ENCODE measurements at places on chromosomes 3 and 15.

- no peaks in the 10 kb centered on the region for H3K36me3 ChIP-seq
- H3K4me3 ChIP-seq: no peak overlapping the region
- DNase-seq: no peak
- no peaks in the 10 kb centered on the region for H3K27me3 ChIP-seq
- H3K4me1 ChIP-seq: no peaks in the 10 kb centered on the region
- no peak overlapping the region for H3K27ac ChIP-seq
Measured at GRCh38 chr3:97612632-97613031, 151.9 kb upstream of the ARL6 start.

GRCh38 chr3:127661600-127661999, 11.2 kb upstream of the ABTB1 start:
- H3K27ac ChIP-seq: no peak overlapping the region
- DNase-seq: no peak
- no peak overlapping the region for H3K4me3 ChIP-seq
- H3K36me3 ChIP-seq: no peaks in the 10 kb centered on the region
- H3K27me3 ChIP-seq: no peaks in the 10 kb centered on the region

- H3K4me3 ChIP-seq: no peak overlapping the region
- no peaks in the 10 kb centered on the region for H3K36me3 ChIP-seq
Measured at GRCh38 chr3:149771652-149772271, 19.5 kb upstream of the COMMD2 start.

DNA sequence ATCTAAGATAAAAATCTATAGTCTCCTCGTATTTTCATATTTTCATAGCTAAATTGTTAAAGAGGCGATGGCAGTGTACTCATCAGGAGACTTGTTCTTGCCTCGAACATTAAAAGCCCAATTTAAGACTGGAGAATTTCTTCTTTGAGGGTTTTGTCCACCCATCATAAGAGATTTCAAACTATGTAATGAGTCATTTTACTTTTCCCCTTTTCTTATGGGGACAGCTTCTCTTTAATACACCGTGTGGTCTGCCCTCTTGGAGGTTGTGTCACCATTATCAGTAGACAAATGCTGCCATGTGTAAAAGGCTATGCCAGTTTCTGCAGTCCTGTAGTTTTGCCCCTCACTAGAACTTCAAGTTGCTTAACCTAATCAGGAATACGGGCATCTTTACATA, 16.9 kb downstream of the TGFBR2 start:
- H3K27ac ChIP-seq: no peak overlapping the region
- peaks cover 2% of the 10 kb centered on the region for H3K36me3 ChIP-seq
- no peaks in the 10 kb centered on the region for H3K4me1 ChIP-seq
- H3K27me3 ChIP-seq: no peaks in the 10 kb centered on the region
- DNase-seq: no peak
- H3K4me3 ChIP-seq: no peak overlapping the region

- peak; percentile 90 for DNase-seq
- peaks cover 35% of the 10 kb centered on the region for H3K36me3 ChIP-seq
- H3K27me3 ChIP-seq: no peaks in the 10 kb centered on the region
- H3K4me3 ChIP-seq: no peak overlapping the region
- H3K27ac ChIP-seq: no peak overlapping the region
Measured at GRCh38 chr15:63056829-63057228, 14.3 kb downstream of the TPM1 start.

DNA sequence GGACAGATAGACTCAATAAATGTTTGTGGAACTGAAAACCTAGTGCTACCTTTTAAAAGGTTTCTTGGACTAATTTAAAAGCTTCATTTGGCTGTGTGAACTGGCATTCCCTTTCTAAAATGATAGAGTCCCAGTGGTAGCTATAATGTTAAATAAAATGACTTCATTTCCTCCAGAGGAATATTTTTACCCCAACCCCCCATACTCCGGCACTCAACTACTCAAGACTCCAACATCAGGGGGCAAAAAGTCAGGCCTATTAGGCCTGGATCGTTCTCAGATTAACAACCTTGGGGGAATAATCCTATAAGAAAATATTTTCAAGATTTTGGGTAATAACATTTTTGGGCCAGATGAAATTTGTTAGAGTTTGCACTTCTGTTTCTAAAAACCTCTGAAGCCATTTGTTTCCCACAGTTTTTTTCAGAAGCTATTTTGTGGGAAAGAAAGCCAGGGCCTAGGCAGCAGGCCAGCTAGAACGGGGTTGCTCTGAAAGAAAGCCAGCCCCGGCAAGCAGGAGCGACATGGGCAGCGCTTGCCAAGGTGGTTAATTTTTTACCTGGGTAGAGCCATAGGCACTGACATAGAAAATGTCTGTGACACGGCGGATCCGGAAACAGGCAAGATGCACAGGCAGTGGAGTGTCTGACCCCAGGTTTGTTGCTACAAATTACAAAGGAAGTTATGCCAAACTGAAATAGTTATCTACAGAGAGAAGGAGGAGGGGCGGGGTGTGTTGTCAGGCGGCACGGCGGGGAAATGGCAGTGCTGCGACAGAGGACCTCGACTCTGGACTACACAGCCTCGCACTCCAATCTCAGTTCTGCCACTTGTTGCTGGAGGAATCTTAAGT, 84.6 kb downstream of the MAGI1 start:
- peak; percentile 59 for DNase-seq
- peaks cover 30% of the 10 kb centered on the region for H3K4me1 ChIP-seq
- H3K27ac ChIP-seq: peak overlapping the region; percentile 37
